Stimulated activated CD8-positive, alpha-beta memory T cell treated with anti-CD3 and anti-CD28 coated beads, Interleukin-7, amount 100 ng/mL, for 48 hours (primary cell): ENCODE measurements at places on chromosomes 13 and 19.

GRCh38 chr19:35796645-35797542 lies 15.8 kb downstream of the PRODH2 start:
- no peak for DNase-seq

DNA sequence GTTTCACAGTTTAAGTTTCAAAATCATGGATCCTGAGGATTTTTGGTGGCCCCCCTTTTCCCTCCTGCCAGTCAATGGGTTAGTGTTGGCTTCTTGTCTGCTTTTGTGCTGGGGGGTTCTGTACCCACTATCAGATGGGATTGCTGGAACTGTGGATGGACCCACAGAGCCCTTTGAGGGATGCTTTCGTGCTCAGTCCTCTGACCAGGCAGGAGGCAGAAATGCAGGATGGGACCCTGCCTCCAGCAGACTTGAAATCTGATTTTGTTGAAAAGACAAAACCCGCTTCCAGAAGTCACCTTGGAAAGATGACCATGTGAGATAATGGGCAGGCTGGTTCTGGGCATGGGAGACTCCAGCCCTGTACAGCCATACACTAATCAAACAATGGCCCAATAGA lies 408.9 kb downstream of the ZNF536 start:
- DNase-seq = no peak

DNA sequence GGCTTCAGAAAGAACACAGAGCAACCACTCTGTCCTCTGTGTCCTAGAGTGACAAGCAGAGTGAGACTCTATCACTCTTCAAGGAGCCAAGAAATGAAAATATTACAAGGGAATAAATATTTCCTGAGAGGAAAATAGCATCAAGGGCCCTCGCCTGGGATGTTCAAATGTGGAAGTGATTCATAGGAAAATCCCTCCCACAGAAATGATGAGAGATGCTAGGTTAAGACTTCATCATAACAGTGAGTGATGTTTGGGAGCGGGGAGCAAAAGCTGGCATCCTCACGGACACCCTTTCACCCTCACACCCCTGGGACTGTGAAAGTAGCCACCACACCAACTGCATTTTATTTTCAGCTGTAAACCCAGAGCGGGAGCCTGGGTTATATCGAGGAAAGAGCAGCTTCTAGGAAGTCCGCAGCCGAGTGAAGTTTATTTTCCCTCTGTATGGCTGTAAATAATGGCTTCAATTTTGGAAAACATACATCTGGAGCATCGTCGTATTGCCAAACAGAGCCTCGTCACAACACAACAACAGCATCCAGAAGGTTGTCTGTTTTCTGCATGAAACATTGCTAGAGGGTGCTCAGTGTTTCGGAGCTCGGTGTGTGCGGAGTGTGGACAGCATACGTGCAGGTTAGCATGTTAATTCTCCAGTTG lies 54.8 kb downstream of the DLEU7 start:
- no peak for DNase-seq

DNA sequence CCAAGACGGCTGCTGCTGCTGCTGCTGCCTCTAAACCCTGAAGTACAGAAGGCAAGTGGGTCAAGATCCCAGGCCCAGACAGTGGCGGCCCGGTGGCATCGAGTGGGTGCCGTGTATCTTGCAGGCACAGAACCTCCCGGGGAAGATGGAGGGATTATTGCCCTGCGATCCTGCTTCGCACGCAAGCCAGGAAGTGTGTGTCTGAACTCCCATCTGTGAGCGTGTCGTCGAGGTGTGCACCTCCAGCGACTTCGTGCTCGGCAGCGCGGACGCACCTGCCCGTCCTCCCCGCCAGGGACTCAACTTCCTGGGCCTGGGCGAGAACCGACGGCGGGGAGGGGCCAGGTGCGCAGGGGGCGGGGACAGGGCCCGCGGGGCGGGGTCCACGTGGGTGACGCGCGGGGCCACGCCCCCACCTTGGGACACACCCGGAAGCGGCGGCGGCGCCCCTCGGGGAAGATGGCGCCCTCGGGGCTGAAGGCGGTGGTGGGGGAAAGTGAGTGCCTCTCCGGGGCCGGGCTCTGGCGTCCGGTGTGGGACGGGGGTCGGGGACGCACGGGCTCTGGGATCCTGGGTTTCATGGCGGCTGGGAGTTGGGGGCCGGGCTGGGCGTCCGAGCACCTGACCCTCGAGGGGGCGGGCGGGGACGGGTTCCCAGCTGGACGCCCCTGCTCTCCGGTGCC lies at the start of gene STXBP2:
STXBP2 (plus strand) TSS at position 420 of the 683 bp plus-strand sequence; CDS start at position 460, 40 bp downstream.
- DNase-seq = peak; percentile 73

GRCh38 chr13:112072534-112073244 lies 5.7 kb downstream of the SOX1 start:
- DNase-seq = no peak

- no peak for DNase-seq
These were observed 68.7 kb downstream of the ZAR1L start for GRCh38 chr13:32246468-32246867.
